ENCODE measurements at places on chromosomes 7 and 10.
A peak's percentile ranks its signal among the peaks of the same experiment; 100 is the strongest.

DNA sequence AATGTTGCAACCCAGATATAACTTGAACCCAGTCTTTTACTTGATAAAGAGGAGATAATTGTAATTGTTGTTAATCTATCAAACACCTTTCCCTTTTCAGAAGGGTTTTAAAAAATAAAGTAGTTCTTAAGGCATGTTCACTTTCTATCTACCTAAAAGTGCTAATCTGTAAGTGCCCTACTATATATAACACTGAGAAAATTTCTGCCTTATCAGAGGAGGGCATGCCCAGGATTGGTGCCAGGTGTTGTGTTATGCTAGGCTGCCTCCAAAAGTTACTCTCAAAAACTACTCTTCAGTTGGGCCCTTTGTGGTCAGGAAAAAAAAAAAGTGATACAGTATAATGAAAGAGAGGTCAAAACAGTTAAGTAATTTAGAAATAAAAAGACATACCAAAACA lies 36.3 kb downstream of the SMNDC1 start:
- DNase-seq, result no peak

GRCh38 chr10:14302035-14302434 lies 28.7 kb downstream of the FRMD4A start:
- DNase-seq, result peak; percentile 41

DNA sequence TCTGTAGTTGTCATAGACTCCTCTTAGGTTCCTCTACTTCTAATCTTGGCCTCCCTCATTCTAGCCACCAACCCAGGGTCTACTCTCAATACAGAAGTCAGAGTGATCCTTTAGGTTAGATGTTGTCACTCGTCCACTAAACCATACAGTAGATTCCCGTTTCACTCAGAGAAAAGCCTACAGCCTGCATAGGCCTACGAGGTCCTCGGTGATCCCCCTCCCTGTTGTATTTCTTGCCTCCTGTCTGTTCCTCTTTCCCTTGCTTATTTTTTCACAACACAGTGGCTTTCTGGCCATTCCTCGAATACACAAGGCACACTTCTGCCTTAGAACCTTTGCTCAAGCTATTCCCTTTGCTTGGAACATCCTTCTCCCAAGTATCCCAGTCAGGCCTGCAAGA lies 183.0 kb upstream of the PRSS1 start:
- DNase-seq, result no peak

DNA sequence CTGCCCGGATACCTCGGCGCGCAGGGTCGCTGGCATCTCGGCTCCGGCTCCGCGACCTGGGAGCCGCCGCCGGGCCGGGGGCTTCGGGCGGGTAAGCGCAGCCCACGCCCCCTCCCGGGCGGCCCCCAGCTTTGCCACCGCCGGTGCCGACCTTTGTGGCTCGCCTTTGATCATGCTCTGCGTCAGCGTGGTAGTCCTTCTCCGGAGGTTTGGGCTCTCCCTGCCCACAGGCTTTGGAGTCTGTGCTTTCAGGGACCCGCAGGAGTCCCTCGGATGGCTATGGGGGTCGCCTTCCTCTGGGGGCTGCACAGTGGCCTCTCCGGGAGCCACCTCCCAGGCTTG lies 7.3 kb downstream of the ATP6V1F start:
- no peak for DNase-seq

DNA sequence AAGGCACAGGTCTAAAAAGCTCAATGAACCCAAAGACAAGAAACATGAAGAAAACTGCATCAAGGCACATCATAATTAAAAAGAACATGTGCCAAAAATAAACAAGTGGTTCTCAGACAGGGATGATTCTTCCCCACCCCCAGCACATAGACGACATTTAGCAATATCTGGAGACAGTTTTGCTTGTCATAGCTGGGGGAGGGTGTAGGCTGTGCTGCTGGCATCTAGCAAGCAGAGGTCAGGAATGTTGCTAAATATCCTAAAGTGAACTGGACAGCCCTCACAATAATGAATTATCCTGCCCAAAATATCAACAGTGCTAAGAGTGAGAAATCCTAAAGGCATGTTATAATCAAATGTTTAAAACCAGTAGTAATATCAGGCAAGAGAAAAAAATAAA lies 122.6 kb downstream of the MICU1 start:
- no peak for DNase-seq

DNA sequence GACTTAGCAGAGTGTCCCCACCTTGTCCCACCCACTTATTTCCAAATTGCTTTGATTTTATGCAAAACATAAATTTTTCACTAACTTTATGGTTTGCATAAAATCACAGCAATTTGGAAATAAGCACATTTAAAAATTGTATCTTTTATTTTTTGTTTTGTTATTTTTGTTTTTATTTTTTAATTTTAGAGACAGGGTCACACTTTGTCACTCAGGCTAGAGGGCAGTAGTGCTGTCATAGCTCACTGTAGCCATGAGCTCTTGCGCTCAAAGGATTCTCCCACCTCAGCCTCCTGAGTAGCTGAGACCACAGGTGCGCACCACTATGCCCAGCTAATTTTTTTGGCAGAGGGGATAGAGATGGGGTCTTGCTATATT lies 43.2 kb downstream of the APBB1IP start:
- no peak for DNase-seq

GRCh38 chr7:95062901-95063300 lies 155.5 kb downstream of the PPP1R9A start:
- DNase-seq, result no peak

GRCh38 chr7:25716421-25716820 lies 435.6 kb upstream of the NFE2L3 start:
- no peak for DNase-seq

GRCh38 chr10:103826885-103827284 lies 28.5 kb downstream of the SH3PXD2A start:
- DNase-seq, result no peak

- DNase-seq, result no peak
These were observed 85.1 kb downstream of the PAXIP1 start for GRCh38 chr7:154917808-154918160.

- no peak for DNase-seq
These were observed 554 bp downstream of the FRA10AC1 start for GRCh38 chr10:93701866-93702209.

Data from A673 (cell line).